Stimulated activated CD4-positive, alpha-beta T cell treated with anti-CD3 and anti-CD28 coated beads, TNF-alpha, amount 100 ng/mL, for 24 hours (primary cell): ENCODE measurements at places on chromosomes 3 and 15.

DNA sequence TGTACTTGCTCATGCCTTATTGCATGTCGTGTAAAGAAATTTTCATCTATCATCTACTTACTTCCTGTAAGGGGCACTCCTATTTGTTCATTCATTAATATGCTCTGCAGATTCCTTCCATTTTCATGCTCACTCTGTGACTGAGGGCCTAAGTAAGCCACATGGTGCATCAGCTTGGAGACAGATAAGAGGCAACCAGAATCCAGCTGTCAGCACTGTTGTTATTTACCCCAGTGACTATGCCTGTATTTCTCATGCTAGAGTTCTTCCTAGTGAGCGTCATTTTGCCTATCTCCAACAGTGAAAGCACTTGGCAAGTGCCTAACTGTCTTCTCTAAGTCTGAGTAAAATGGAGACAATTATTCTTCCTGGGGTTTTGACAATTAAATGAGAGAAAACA lies 124.8 kb upstream of the ABI3BP start:
- no peak for DNase-seq

- DNase-seq, result no peak
Observed at GRCh38 chr15:33163816-33164215, 30.7 kb downstream of the FMN1 start.

DNA sequence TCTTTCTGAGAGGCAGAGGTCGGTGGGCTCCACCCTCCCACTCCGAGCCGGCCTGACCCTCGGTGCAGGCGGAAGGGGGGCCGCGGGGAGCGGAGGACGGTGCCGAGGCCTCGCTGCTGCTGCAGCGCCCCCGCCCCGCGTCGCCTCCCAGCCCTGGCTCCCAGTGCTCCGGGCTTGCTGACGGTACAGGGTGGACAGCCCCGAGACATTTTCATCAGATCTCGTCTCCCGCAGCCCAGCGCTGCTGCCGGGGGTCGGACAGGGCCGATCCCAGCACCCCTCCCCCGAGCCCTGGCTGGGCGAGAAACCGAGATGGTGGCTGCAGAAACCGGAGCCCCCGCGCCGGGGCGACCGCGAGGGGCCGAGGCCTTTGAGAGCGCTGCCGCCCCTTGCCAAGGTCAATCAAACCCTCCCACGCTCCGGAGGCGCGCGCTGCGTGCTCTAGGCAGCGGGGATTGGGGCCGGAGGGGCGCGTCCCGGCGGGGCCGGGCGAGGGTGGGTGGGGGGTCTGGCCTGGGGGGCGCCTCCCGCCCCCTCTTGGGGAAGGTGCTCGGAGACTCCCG lies 42.5 kb downstream of the EPHB3 start:
- DNase-seq, result no peak

GRCh38 chr3:170421111-170421641 lies 2.5 kb downstream of the CLDN11 start:
- DNase-seq, result no peak
